ENCODE measurements at places on chromosomes 1 and 21.

DNA sequence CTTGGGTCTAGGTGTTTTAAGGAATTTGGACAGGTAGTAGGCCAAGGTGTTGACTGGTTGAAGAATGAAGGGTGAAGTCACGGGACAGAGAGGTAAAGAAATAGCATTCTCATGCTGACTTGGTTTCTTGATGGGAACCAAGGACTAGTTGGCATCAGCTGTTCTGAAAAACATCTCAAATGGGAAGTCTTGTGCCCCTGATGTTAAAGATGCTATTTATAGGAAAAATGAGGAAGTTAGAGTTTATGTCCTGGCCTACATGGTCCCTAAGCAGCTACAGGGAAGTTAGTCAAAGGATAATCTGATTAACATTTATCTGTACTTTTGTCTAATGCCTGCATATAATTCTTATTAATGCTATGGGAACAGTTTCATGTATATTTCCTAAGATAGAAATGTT lies 262.4 kb downstream of the HHIPL2 start:
- DNase-seq: no peak

DNA sequence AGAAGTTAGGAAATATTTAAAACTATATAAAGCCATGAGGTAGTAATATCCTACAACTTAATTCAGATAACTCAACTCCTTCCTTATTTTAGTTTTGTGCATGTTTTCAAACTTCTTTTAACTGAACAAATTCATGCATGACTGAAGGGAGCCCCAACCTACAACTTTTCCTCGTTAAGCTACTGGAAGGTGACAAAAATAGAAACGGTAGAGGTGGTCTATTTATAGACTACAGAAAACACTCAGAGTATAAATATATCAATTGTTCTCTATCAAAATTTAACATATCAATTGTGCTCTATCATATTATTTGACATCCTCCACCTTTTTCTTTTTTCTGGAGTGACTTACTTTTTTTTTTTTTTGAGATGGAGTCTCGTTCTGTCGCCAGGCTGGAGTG lies 16.8 kb downstream of the SYNJ1 start:
- DNase-seq: no peak

DNA sequence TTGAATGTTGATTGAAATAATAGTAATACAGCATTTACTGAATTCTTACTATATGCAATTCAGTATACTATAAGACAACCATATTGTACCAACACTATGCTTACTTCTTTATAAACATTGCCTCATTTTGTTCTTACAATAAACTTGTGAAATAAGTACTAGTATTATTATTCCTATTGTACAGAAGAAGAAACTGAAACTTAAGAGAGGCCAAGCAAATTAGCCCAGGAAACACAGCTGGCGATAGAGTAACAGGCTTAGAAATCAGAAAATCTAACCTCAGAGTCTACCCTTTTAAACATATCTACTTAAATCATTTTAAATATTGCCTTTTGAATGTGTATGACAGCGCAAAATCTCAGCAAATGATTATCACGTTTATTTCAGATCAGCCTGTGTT lies 41.7 kb downstream of the FASLG start:
- DNase-seq: no peak

DNA sequence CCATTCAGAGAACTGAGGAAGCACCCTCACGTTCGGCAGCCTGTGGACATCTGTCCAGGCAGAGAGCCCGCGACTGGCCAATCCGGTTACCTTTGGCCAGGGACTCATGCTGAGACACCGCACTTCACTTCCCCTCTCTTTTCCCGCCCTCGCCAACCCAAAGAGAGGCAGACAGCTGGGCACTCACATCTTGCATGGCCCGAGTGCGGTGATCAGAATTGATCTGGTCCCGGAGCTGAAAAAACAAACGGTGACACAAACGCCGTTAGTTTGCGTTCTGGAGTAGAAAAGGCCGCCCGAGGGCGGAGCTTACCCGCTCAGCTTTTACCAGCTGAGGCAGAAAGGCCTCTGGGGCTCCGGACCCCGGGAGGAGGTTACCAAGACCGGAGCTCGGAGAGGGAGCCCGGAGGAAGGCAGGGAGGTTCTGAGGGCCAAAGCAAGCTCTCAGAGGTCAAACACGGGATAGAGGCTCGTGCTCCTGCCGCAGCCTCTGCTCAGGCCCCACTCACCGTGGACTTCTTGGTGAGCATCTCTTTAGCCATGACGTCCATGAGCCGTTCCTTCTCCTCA lies 376 bp downstream of the SF3A3 start:
- peak; percentile 67 for DNase-seq

GRCh38 chr1:3590139-3590763 lies 21.1 kb downstream of the MEGF6 start:
- DNase-seq: no peak

- DNase-seq: no peak
These were observed 143.4 kb upstream of the CHRM3 start for GRCh38 chr1:239243006-239243405.

GRCh38 chr1:18738126-18738525 lies 107.5 kb downstream of the PAX7 start:
- DNase-seq: no peak

DNA sequence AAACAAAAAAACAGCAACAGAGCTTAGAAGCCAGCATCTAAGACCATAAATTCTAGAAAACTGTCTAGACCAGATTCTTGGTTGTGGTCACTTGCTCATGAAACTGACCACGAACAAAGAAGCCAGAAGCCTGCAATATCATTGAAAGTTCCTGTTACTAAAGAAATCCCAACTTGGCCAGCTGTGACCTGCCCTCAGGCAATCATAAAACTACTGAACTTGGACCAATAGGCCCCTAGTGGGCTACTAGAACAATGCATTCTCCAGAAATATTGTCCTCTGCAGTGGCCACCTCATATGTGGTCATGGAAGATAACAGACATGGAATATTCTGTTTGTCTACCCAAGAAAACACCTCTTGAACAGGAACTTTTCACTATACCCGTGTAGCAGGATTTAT lies 87.7 kb downstream of the SPATA17 start:
- DNase-seq: no peak

GRCh38 chr1:160179336-160179735 lies 11.0 kb upstream of the CASQ1 start:
- no peak for DNase-seq

- no peak for DNase-seq
These were observed 52.4 kb downstream of the PTPRF start for GRCh38 chr1:43583058-43583457.

- no peak for DNase-seq
These were observed 102.0 kb downstream of the KIF14 start for GRCh38 chr1:200518524-200518923.

DNA sequence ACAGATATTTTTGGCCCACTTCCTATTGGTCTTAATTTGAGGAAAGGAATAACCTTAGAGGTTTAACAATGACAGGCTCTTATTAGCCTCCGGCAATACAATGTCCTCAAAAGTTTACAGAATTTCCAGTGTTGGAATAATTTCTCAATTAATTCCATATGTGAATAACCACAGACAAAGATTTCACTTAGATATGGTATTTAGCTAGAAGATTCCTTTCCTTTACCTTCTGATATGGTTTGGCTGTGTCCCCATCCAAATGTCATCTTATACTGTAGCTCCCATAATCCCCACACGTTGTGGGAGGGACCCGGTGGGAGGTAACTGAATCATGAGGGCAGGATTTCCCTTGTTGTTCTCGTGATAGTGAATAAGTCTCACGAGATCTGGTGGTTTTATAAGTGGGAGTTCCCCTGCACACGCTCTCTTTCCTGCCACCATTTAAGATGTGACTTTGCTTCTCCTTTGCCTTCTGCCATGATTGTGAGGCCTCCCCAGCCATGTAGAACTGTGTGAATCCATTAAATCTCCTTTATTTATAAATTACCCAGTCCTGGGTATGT lies 54.9 kb upstream of the RGS7 start:
- no peak for DNase-seq

- no peak for DNase-seq
These were observed 144.7 kb downstream of the NEGR1 start for GRCh38 chr1:72137656-72138055.

- DNase-seq: no peak
These were observed 22.5 kb downstream of the CHD5 start for GRCh38 chr1:6157528-6158174.

- DNase-seq: no peak
These were observed 24.8 kb downstream of the LHX4 start for GRCh38 chr1:180254854-180255253.

DNA sequence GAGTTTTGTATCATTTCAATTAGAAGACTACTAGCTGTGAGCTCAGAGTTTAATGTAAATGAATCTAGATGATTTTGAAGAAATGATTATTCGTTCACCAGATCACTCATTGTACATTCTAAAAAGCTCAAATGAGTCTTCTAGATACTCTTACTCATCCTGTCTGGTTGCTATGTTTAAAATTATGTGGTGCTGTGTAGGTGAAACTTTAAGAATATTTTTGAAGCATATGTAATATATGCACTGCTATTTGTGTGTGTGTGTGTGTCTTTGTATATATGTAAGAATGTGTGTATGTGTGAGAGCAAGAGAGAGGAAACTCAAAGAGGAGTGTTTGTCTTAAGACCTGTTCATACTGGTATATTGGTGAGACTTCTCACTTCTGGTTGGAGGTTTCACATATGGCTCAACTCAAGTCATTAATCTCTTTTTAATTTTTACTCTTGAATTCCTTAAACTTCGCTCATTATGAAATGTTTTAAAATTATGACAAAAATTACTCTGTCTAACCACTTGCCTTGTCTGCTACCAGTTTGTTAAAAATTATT lies 8.6 kb upstream of the C1orf105 start:
- no peak for DNase-seq

GRCh38 chr1:171160639-171161354 lies 24.3 kb upstream of the FMO2 start:
- no peak for DNase-seq

- no peak for DNase-seq
These were observed 37.3 kb upstream of the HYI start for GRCh38 chr1:43491061-43491460.

- no peak for DNase-seq
These were observed 13.4 kb upstream of the KIF1B start for GRCh38 chr1:10196976-10197375.

DNA sequence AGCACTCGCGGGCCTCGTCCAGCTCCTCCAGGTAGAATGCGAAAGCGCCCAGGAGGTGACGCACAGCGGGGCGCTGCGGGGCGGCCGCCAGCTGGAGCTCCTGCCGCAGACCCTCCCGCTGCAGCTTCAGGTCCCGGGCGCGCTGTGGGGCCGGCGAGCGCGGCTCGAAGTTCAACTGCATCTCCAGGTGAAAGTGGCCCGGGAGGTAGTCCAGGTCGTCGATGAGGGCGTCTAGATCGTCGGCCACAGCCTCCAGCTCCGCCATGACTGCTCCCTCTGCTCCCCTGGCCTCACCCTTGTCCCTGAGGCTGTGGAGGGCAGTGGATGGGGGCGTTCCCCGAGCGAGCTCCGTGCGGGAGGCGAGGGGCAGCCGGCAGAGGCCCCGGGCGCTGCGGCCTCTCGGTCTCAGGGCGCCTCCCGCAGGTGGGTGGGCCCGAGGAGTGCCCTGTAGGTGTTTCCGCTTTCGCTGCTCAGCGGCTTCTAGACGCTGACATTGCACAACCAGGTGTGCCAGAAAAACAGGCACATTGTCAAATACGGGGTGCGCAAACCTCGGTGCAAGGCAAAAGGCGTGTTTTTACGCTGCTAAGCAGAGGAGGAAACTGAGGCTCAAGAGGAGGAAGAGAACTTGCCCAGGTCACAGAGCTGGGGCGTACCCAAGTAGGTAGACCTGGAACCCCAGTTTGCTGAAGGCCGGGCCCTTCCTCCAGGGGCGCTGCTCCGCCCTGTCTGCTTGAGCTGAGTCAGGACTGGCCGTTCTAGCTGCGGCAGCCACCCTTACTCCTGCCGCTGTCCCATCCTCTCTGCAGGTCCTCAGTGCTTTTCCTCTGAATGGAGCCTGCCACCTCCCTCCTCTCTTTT lies at the start of gene TTC22:
TTC22 (minus strand) TSS at position 425 of the 861 bp plus-strand sequence; CDS start at position 265, 160 bp downstream.
- peak; percentile 91 for DNase-seq

DNA sequence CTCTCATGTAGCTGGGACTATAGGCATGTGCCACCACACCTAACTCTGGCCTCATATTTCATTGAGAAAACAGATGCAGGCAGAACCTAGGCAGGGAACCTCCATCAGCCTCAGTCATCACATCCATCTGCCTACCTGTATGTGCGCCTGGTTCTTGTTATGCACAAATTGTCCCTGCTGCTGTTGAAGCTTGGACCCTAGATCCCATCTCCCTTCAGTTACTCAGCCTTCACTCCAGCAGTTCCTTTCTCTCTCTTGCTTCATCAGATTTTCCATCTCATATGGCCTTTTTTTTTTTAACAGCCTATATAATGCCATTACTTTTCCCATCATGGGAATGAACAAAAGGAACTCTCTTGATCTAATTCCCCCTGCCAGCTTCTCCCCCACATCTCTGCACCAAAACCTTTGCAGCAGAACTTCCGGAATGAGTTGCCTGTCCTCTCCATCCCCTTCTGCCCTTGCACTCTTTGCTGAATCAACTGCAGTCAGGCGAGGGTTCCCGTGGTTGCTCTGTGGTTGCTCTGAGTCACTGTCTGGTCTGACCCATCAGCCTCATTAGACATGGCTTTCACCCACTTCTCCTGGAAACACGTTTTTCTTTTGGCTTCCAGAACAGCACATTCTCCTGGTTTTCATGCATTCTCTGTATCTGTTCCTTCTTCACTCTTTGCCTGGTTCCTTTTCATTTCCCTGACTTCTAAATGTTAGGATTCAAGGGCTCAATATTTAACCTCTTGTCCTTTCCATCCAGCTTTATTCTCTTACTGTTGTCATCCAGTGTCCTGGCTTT lies 41.5 kb downstream of the UBE4B start:
- peak; percentile 92 for DNase-seq

GRCh38 chr1:30656171-30656940 lies 67.0 kb downstream of the MATN1 start:
- DNase-seq: no peak

All from activated CD8-positive, alpha-beta memory T cell treated with anti-CD3 and anti-CD28 coated beads, Interleukin-2, amount 10 ng/mL, durations not matched to agents 7 days and 5 days (primary cell).